DMS53 (cell line): ENCODE measurements at places on chromosomes 4 and X.

GRCh38 chr4:11480683-11481082 is 52.0 kb upstream of the HS3ST1 start:
- peak; percentile 57 for DNase-seq

DNA sequence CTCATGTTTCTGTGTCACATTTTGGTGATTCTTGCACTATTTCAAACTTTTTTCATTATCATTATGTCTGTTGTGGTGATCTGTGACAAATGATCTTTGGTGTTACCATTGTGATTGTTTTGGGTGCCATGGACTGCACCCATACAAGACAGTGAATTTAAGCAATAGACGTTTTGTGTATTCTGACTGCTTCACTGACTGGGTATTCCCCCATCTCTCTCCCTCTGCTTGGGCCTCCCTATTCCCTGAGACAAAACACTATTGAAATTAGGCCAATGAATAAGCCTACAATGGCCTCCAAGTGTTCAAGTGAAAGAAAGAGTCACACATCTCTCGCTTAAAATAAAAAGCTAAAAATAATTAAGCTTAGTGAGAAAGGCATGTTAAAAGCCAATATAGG is 60.2 kb downstream of the BANK1 start:
- DNase-seq: no peak

- DNase-seq: no peak
These were observed 8.7 kb downstream of the C1QTNF7 start for GRCh38 chr4:15436513-15436912.

DNA sequence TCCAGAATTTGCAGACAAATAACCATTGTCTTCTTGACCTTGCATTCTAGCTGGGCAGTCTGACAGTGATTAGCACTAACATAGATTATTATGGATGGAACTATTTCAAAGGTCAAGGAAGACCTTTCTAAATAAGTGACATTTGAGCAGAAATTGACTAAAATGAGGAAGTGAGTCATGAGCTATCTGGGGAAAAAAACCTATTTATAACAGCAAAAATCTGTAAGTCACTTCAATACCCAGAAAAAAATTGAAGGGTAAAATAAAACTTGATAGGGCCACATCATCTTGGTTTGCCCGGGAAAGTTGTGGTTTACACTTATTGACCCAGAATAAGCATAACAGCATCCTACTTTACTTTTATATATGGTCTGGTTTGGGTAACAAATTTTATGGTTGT is 414.6 kb upstream of the HS3ST1 start:
- DNase-seq: peak; percentile 18

DNA sequence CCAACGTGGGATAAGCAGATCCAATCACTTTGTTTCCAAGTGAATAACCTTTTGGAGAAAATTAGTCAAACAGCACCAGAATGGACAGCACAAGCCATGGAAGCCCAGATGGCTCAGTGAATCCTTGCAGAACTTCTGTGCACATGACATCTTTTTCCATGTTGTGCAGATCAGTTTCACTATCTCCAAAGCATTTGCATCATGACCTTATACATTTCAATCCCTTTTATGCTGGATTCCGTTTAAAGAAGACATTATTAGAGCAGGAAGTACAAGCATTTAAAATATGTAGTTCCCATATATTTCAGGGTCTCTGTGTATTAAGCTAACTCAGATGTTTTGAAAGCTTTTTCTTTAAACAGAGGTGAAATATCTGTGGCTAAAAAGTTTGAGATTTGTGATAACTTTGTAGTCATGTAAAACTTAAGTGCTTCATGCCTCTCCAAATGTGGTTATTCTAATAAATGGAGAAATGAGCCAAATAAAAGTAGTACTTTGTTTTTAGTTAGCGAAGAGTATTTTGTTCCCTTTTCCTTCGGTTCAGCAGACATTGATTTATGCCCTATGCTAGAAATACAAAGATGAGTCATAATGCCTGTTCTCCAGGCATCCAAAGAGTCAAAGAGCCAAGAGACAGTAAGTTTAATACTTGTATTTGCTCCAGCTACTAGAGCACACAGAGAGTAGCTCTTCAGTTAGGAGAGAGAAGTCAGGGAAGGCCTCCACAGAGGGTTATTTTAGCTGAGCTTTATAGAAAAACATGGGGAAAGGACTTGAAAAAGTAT is 39.0 kb downstream of the PLAC8 start:
- DNase-seq: no peak

- DNase-seq: no peak
These were observed 200.6 kb upstream of the KLF3 start for GRCh38 chr4:38463268-38463958.

GRCh38 chrX:39475372-39475771 is 622.4 kb downstream of the BCOR start:
- no peak for DNase-seq

- no peak for DNase-seq
These were observed 15.3 kb downstream of the PLP1 start for GRCh38 chrX:103791826-103792485.

- DNase-seq: no peak
These were observed 24.8 kb downstream of the ELF2 start for GRCh38 chr4:139152249-139152648.

DNA sequence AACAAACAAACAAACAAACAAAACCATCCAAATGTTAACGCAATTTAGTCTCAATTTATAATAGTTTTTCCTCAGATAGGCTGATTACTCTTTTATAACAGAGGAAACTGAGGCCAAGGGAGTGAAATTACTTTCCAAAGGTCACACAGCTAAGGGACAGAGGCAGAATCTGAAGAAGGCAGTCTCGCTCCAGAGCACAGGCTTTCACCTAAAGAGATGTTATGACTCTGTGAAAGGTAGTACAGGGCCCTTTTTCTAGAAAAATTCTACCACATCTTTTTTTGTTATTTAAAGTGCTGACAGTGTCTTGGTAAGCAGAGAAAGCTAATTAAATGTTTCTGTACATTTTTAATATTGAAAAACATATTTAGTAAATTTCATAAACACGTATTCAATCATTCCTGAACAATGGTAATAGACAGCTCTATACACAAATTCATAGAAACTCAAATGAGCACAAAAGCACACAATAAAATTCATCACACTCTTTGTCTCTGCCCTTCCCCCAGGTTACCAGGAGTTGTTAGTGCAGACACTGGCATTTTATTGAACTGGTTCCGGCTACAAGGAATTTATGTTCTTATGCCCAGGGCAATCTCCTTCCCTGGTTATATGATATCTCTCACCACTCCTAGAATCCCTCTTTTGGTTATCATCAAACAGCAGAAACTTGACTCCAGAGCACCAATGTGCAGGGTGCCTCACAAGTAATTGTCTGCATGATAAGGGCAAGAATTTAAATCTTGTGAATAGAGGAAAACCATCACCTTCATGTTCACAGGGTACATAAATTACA is 7.7 kb upstream of the APBB2 start:
- no peak for DNase-seq

- no peak for DNase-seq
These were observed 172.2 kb upstream of the ARHGAP24 start for GRCh38 chr4:85302756-85303155.

DNA sequence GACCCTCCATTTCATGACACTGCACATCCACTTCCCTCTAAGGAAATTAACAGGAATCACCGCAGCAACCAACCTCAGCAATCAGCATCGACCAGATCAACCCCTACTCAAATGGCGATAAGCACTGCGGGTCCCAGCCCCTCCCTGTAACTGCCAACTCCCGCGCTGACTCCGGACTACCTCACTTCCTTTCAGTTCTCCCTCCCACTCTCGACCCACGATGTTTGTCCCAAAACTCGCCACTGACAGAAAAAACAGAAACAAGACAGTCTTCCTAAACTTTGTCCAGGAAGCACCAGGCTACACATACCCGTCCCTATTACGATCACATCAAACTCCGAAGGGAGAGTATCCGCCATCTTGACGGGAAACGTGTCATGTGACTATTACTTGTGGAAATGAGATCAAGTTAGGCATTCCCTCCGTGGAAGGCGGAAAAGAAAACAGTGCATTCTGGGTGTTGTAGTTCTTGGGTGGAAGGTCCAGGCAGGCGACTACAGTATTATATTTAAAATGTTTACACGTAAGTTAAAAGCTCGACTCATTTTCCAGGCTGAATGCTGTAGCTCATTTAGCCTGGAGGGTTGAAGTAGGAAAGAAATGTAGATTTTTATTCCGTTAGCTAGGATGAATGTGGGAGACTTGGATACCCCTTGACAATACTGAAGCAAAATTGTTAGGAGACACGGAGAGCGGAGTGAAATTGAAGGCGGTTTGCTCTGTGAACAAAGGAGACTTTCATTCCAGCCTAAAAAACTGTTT is at the start of gene CHM:
CHM (minus strand) TSS at position 385 of the 762 bp plus-strand sequence; CDS start at position 359, 26 bp downstream.
- DNase-seq: no peak

DNA sequence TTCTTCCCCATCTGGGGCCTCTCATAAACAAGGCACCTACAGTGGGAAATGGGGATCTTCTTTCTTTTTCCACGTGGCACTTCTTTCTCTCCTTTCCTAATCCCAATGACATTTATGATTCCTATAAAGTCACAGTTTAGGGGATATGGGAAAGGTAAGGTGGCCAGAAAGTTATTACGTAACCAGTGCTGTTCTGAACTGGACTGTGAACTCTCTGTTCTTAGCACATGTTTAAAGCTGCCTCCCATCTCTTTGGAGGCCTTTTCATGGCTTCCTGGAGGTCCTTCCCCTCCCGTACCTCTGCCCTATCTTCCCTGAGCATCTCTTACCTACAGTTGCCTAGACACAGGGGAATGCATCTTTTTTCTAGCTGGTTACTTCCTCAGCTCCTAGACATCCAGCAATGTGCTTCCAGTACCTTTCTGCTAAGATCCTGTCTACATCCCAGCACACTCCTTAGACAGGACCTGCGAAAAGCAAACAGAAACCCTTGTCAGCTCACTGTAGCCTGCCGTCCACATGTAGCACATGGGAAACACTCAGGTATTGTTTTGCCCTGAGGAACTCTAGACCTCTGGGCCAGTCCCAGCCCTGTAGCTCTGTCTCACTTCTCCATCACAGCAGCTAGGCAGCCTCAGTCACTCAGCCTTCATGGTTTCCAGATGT is 195.4 kb downstream of the NWD2 start:
- peak; percentile 34 for DNase-seq

- DNase-seq: no peak
These were observed 38.0 kb downstream of the ELF4 start for GRCh38 chrX:130072345-130072740.

- no peak for DNase-seq
These were observed 762.4 kb downstream of the DMD start for GRCh38 chrX:32448945-32449344.

DNA sequence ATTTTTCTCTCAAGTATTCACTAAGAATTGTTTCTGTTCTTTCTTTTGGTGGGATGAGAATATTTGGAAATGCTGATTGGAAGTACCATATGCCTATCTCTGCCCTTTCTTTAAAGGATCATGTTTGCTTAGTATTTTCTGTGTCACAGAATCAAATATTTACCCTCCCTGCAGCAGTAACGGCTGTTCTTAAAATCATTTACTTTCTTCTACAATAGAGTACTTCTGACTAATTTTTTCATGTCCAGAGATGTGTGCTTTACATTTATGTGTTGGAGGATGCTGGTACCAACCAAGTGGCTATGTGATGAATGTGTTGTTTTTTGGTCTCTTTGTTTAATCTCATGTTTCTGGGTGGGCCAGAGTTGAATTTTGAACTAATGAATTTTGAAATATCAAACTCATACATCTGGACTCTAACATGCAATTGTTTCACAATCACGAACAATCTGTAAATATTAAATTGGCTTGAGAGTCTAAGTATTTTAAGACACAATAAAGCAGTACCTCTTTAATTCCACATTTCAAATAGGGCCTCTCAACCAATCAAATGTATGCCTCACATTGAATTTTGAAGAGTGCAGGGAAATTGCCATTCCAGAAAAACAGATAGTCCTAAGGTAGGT is 59.4 kb upstream of the ARSJ start:
- peak; percentile 77 for DNase-seq

DNA sequence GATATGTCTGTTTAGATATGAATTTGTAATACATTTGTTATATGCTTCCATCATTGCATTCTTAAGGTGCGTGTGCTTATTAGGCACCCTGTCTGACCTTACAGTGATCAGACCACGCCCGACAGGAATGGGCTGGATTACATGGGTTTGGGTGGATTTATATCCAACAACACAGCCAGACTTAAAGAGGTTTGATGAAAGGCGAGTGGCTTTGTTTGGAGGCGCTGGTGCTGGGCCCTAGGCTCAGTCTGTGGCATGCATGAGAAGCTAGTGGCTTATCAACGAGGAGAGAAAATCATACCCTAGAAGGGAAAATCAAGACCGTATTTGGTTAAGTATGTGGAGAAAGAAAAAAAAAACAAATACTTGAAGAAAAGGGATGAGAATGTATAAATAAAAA is 80.7 kb downstream of the STOX2 start:
- no peak for DNase-seq

DNA sequence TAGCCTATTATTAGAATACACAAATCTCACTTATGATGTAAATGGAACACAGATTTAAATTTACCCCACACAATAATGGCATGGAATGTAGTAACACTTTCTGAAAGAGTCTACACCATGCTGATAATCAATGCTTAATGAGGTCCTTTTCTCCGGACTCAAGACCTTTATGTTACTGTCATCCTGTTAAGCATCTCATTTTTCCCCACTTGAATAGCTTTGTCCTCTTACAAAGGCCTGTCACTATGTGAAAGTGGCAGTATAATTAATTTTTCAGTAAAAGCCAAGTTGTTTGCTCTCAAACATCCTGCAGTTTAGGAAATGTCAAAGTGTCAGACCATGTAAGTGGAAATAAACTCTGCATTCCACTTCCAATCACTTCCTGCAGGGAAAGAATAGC is 96.4 kb downstream of the GPC3 start:
- DNase-seq: no peak

DNA sequence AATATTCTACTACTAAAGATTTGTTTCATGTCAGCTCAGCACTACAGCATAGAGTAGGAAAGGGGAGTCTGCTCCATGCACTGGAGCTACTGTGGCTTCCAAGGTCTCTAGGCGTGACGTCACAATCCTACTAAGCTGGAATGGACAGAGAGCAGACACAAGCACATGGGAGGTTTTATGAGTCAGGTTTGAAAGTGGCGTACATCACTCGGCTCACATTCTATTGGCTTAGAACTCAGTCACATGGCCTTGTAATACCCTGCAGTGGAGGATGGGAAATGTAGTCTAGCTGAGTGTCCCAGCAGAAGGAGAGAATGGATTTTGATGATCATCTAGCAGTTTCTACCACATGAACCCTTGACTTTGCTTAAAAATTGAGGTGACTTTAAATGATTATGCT is 624.8 kb upstream of the ATOH1 start:
- DNase-seq: peak; percentile 9

DNA sequence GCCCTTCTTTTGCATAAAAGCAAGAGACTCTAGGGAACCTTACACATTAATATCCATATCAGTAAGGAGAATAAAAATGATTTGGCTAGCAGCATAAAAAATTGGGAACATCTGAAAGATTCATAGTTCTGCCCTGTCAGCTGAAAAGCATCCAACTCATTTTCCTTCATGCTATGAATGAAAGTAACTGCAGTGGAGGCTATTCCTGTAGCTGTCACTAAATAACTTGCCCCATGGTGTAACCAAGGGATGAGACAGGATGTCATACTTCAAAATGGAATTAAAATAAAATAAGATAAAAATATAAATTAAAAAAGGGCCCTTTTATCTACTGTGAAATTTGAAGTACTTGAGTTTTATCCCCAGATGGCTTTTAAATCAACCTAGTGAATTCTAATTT is 878.8 kb downstream of the C4orf33 start:
- no peak for DNase-seq

- DNase-seq: peak; percentile 8
These were observed 97.9 kb downstream of the COX18 start for GRCh38 chr4:72971572-72971971.

GRCh38 chrX:109049903-109050302 is 313.5 kb upstream of the IRS4 start:
- DNase-seq: no peak

- peak; percentile 96 for DNase-seq
These were observed 90.3 kb downstream of the JAKMIP1 start for GRCh38 chr4:6109842-6110560.
